Muscle of leg (tissue), 16 donors: ENCODE measurements at places on chromosomes 12 and 14.

DNA sequence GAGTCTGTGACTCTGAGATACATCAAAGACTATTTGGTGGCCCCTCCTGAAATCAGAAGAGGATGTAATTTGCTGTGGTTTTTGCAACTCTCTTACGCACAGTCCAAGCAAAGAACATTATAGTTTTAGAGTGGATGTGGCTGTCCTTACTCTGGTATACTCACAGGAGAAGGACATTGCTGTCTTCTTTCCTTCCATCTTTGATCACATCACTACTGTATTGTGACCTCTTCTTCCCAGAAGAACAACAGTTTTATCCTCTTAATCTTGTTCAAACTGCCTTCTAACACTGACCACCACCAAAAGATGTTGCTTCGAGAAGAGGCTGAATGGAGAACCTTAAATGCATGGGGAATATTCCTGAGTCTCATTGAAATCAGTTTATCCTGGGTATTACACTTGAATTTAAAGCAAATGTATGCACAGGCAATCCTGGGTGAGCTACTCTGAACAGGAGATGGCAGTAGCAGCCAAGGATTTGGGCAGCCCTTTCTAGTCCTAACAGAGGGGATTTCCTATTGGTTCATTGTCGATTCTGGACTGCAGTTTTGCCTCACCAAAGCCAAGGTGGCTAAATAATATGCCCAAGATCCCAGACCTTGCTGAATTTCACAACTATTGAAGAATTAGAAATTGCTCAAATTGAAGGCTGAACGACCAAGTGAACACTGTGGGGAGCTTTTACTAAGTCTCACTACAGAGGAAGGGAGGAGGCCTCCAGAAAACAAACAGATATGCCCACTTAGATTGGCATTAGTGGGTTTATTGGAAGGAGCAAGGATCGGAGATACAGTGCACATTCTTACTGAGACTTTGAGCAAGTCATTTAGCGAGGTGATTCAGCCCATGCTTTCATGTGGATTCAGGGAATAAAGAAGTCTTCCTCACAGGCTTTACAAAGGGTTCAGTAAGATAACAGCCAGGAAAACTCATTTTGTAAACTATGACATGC lies 282.8 kb downstream of the PAWR start:
- peak; percentile 76 for DNase-seq

GRCh38 chr12:123548107-123548506 lies 14.6 kb upstream of the RILPL1 start:
- no peak for DNase-seq

DNA sequence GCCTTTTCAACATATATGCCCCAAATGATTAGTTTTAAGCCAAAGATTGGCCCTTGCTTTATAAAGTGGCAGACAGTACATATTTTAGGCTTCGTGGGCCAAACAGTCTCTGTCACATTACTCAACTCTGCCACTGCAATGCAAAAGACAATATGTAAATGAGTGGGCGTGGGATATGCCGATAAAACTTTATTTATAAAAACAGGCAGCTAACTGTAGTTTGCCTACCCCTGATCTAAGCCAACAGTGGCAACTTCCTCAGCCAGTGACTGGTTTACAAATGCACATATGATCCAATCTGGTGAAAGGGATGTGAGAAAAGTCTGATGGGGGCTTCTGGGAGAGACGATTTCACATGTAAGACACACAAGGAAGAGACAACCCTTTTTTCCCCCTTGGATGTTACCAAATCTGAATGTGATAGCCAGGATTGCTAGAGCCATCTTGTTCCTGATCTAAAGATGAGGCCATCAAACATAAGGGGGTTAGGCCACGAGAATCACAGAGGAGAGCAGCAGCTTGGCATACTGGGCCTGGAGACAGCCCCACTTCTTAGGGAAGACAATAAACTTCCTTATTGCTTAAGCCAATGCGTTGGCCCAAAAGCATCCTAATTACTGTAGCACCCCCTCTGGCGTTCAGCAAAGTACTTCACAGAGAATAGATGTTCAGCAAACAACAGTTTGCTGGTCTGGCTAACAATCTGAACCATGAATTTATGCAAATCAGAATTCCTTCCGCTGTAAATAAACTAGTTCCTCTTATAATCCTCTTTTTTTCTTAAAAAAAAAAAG lies 75.2 kb upstream of the TMCC3 start:
- DNase-seq: peak; percentile 61

- DNase-seq: no peak
Observed at GRCh38 chr12:89309440-89309802, 42.9 kb downstream of the DUSP6 start.

DNA sequence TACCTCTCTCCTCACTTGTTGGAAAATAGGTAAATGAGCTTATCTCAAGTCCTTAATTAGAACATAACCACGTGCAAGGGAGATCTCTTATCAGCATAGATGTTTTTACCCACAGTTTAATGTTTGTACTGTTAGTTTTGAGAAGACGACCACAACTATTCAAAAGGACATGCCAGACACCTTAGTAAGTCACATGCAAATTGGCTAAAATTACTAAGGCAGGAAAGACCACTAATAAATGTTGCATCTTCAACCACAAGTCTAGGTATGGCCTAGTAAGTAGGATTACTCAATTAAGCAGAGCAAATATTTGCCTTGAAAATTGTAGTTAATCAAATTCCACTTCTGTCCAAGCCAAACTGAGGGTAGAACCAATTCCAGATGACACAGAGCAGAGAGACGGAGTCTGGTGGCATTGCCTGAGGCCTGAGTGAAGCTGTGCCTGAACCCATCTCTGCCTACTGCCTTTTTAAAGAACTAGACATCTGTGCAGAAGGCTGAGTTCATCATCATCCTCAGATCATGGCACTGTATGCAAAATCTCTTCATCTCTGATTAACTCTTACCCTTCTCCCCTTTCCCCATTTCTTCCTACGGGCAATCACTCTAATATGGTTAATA lies 29.7 kb upstream of the CHST11 start:
- no peak for DNase-seq

DNA sequence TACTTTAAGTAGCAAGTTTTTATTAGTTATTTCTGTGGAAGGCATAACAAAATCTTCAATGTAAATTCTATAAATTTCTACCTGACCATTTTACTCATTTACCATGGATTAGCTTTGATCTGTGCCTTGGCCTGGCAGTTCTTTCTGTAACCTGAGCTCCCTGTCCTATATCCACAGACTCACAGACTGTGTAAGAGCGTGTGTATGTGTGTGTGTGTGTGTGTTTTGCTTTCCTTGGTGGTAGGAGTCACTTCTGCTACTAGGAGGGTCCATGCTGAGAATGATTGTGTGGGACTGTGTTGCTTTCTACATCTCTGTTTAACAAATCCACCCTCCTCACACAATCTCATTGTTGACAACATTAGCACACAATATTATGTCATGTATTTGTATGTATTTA lies 221.2 kb upstream of the PELI2 start:
- no peak for DNase-seq

- no peak for DNase-seq
Observed at GRCh38 chr14:68937471-68938270, 41.4 kb downstream of the ACTN1 start.

GRCh38 chr12:6539314-6539682 lies 5.0 kb downstream of the GAPDH start:
- DNase-seq: no peak

GRCh38 chr12:1888923-1889322 lies 29.5 kb downstream of the CACNA2D4 start:
- DNase-seq: no peak

DNA sequence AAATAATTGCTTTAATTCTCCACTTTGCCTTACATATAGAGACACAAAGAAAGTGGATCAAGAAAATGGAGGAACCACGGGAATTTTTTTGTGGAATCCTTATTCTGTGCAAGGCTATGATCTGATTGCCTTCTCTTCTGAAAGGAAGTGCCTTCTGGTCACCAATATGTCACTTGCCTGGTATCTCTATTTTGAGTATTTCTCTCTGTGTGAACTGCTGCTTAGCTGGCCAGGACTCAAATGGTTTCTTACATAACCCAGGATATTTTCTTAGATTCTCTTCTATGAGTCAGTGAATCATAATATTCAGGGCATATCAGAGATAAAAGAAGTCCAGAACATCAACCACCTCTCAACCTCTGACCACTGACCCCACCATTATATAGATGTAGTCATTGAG lies 156.1 kb downstream of the DIO2 start:
- DNase-seq: no peak

- no peak for DNase-seq
Observed at GRCh38 chr12:113879658-113880057, 86.5 kb downstream of the RBM19 start.

- DNase-seq: no peak
Observed at GRCh38 chr14:37278636-37279538, 81.2 kb downstream of the MIPOL1 start.

GRCh38 chr14:68884031-68885030 lies 91.5 kb upstream of the ZFP36L1 start:
- peak; percentile 49 for DNase-seq

DNA sequence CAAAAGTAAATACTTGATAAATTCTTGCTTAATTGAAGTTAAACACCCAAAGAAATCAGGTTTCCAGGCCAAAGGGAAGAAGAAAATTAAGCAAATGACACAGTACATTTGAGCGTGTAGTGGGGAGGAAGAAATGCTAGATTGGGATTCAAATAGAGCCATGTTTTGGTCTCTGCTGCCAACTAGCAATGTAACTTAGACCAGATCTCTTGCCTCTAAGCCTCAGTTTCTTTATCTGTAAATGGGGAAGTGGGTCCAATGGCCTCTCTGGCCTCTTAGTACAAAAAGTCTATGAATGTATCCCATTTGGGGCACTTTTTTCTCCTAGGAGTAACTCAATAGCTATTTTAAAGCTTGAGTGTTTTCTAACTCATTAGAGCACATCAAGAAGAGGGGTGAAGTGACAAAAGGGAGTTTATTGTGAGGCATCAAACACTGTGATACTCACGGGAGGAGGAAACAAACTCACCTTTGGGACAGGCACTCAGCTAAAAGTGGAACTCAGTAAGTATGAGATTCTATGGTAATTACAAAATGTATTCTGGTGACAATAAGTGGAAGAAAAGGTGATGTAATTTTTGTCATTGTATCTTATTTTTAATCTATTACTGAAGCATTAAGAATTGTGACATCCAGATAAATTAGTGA lies 55.8 kb downstream of the DAD1 start:
- DNase-seq: no peak

GRCh38 chr14:91277546-91278382 lies 33.3 kb upstream of the GPR68 start:
- DNase-seq: no peak

DNA sequence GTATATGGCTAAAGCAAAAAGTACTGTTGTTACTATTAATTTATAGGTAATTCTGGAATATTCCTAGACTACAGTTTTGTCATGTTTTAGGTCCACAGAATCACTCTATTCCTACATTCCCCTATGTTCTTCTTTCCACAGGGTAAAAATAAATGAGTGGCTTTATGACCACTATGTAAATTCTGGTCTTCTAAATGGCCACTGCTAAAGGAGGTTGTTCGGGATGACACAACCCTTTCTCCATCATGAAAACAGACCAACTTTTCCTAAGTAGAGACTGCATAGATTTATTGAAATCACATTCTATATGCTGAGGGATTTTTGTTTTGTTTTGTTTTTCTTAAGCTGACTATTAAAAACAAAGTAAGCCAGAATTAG lies 88.0 kb downstream of the SYT1 start:
- DNase-seq: no peak

GRCh38 chr12:91926848-91927247 lies 218.8 kb downstream of the BTG1 start:
- peak; percentile 30 for DNase-seq

- no peak for DNase-seq
Observed at GRCh38 chr12:131491155-131491554, 219.7 kb upstream of the SFSWAP start.

DNA sequence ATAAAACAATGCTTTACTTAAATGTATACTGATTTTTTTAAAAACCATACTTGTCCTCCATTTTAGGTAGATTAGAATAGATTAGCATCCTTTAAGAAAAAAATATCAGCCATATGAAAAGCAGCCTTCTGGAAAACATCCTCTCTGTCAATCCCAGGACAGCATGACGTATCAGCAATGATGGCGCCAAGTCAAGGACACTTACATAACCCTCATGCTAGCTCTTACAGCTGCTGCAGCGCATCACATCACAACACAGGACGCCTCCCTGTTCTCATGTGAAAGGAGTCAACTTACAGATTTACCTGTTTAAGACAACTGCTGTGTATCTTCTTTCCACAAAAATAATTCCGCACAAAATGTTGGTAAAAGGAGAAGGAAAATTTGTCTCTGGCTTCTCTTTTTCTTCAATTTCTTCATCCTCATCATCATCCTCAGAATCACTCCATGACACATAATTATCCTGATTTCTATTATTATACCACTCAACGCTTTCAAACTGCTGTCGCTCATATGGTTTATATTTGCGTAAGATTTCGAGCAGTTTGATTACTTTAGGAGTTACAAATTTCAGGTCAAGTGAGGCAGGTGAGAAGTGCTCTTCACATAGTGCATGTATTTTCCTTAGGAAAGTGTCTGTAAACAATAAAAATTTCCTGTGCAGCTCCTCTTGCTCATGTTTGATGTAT lies 33.3 kb downstream of the DICER1 start:
- DNase-seq: peak; percentile 63

GRCh38 chr12:65465766-65466547 lies 187.5 kb downstream of the MSRB3 start:
- DNase-seq: no peak
